Stimulated activated CD8-positive, alpha-beta memory T cell treated with anti-CD3 and anti-CD28 coated beads, Interleukin-4, amount 100 ng/mL, for 48 hours (primary cell): ENCODE measurements at places on chromosomes 1 and 21.

DNA sequence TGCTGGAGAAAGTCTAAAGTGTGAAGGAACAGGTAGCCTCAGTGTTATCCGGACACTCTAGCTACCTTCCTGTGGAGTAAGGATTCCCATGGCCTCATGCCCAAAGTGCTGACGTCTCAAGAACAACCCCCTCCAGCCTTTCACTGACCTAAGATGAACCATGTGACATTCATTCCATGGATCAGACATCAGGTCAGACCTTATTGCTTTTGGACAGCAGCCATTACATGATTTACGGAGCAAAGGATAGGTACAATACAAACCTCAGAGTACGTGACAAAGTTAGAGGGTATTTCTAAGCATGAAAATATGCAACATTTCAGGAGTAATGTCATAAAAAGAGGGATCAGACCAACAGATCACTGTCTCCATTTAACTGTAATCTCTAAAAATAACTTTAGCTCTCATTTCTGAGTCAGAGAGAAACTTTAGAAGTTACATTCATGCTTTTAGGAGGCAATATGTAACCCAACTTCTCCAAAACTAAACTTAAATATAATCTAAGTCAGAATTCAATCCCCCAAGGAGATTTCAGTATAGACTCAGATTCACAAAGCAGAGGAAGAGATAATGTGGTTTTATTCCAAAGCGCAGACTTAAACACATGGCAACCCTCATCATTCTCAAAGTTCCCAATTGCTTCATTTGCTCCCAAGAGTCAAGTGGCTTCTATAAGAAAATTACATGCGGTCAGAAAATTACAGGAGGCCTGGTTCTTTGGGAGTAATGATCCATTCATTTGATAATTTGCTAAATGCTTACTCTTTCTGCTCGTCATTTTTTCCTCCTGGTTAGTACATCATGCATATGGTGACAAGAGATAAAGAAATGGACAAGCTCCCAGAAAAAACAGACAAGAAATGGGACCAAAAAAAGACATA is 280.4 kb downstream of the SETD4 start:
- no peak for DNase-seq

DNA sequence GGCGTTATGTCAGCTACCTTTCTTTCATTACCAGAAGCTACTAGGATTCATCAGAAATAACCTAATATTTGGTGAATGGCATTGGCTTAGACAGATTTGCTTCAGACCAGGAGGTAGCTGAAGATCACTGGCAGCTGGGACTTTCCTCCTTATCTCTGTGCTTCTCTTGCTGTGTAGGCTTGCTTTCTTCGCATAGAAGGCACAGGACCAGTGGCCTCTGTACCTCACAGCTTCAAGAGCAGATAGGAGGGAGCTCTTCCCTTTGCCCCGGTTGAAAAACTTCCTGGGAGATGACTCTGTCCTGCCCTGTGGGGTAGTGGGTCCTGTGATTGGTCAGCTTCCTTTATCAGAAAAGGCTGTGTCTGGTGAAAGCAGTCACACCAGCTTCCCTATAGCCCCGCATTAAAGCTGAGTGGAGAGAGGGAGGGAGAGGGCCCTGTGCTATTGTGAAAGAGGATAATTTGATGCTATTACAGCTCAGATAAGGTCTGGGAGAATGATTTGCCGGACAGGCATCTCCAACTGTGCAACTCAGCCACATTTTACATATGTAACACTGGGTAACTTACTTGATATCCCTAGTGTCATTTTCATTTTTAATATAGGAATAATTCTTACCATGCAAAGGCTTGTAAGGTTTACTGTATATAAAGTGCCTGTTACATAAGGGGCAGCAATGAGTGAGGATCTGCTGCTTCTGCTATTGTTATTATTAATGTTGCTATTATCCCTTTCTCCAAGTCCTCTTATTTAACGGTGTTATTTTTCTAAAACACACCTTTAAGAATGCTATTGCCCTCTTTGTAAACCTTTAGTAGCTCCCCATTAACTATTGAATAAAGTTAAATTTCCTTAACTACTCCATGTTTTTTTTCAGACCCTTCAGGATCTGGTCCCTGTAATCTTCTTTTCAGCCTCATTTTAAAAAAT is 31.6 kb downstream of the OSBPL9 start:
- DNase-seq: no peak

- DNase-seq: no peak
Observed at GRCh38 chr1:187928288-187928687, 1099.5 kb downstream of the PLA2G4A start.

DNA sequence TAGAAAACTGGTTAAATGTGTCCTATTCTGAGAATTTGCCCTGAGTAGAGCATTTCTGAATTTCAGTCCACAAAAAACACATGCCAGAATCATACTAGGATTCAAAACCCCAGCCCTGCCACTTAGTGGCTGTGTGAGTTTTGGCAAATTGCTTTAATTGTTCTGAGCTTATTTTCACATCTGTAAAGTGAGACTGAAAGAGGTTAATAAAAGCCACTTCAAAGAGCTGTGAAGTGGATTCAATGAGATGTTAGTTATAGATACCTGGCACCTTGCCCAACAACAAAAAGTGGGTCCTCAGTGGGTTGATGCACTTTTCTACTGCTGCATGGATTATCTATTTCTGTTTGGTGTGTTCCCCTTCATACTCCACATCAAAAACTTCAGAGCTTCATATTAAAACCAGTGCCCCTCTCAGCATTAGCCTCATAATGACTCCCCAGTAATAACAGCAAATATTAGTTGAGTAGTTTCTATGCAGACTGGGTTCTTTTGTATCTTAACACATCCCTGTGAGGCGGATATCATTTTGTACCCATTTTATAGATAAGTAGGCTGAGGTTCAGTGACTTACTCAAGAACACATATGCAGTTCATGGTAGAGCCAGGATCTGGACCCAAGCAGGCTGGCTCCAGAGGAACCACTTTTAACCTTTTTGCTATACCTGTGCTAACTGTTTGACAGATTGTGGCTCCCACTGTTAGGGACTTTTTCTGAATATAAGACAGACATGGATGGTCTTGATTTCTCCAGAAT is 14.2 kb upstream of the ADORA3 start:
- no peak for DNase-seq
